Transverse colon (tissue), 4 donors: ENCODE measurements at places on chromosomes 4 and X.

DNA sequence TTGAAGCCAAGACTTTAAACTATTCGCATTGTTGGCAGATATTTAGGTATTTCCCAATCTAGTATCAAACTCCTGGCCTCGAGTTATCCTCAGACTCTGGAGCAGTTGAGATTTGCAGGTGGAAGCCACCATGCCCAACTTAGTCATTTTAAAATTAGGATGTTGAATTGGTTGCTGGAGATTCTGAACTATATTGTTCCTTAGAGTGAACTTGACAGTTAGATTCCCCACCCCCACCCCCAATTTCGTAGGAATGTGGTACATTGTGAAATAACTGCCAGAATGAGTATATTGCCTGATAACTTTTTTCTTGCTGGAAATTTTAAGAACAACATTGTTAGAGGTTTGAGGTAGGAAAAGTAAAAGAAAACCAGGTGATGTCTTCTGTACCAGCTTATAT, 2.3 kb downstream of the NOCT start:
- DNase-seq, result no peak

- DNase-seq, result no peak
These were observed 2.3 kb downstream of the GRPR start for GRCh38 chrX:16125520-16126149.

- no peak for DNase-seq
These were observed 448.4 kb downstream of the RAPGEF2 start for GRCh38 chr4:159551281-159551680.

DNA sequence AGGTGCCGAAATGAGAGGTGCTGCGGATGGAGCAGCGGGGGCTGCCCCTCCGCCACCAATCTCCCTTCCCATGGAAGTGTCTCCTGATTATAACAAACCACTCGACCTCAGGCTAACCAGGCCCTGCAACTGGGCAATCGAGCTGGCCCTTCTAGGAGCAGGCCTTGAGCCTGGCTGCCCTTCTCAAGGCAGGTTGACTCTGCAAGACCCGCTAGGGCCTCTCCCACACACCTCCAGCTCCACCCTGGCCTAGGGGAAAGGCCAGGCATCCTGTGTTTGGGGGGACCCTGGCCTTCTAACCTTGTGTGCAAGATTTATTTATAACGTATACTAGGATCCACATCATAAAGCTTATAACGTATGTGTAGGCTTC, 3.7 kb upstream of the BCOR start:
- no peak for DNase-seq
